Hematopoietic multipotent progenitor cell treated with erythropoietin and hydrocortisone succinate and interleukin-3 and kit ligand, for 4 days (in vitro differentiated cells): ENCODE measurements at places on chromosomes 7 and 10.

DNA sequence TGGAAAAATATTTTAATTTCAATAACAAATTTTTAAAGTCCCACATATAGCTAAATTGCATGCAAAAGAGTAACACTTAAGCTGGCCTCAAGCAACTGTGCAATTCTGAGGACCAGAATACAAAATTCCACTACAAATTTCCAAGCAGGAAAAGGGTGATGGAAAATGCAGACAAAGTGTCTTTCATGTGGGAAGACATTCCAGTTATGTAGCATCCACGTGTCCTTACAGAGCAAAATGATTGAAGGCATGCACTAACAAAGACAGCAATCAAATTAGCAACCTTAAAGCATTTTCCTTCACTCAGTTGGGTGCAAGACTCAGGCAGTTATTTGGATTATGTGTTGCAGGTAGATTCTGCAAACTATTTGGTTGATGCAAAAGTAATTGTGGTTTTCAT lies 203.7 kb downstream of the HERPUD2 start:
- no peak for DNase-seq

DNA sequence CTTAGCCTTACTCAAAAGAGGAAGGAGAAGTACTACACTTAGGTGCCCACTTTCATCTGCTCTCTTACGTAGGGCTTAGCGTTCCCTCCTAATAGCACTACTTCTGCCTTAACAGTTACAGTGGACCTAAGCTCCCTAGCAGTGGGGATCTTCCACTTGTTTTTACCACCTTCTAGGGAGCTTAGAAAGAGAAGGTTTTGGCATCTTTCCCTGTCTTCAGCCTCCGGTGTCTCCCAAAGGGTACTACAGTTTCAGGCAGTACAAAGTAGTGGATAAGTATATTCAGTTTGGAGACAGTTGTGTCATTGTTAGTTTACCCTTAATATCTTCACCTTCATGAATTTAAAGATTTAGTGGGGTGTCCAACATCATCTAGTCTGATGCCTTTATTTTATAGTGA lies 14.6 kb downstream of the CHRM2 start:
- DNase-seq = peak; percentile 47

GRCh38 chr7:154757756-154758155 lies 245.2 kb downstream of the PAXIP1 start:
- no peak for DNase-seq

DNA sequence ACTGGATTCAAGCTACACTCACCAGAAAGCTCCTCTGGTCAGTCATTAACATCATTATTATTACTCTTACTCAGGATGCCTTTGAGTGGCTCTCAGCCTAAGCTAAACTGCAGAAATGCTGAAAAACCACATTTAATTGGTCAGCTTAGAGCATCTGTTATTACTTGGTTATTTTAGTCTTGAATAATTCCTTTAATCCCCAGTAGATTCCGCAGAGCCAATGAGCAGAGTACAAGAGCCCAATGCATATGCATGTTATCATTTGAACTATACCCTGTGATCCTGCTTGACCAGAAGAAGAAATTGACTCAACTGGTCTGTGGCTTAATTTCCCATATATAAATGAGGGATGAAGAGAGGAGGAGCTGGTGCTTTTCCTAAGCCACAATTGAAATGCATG lies 417.6 kb upstream of the C7orf33 start:
- DNase-seq = no peak

DNA sequence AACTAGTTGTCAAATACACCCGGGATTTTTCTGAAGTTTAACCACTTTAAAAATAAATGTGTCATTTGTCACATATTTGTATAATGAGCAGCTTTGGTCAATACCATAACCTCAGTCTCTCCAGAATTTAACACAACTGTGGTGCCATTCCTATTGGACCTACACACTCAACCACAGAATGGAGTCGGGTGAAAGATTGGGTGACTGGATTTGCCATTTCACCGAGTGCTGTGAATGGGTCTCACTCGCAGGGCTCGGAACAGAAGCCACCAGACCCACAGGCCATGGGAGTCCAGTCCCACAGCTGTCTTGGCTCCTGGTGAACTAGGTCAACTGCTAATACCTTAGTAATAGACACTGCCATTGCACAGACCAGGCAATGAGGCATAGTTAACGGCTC lies 298.4 kb downstream of the CCDC3 start:
- no peak for DNase-seq

DNA sequence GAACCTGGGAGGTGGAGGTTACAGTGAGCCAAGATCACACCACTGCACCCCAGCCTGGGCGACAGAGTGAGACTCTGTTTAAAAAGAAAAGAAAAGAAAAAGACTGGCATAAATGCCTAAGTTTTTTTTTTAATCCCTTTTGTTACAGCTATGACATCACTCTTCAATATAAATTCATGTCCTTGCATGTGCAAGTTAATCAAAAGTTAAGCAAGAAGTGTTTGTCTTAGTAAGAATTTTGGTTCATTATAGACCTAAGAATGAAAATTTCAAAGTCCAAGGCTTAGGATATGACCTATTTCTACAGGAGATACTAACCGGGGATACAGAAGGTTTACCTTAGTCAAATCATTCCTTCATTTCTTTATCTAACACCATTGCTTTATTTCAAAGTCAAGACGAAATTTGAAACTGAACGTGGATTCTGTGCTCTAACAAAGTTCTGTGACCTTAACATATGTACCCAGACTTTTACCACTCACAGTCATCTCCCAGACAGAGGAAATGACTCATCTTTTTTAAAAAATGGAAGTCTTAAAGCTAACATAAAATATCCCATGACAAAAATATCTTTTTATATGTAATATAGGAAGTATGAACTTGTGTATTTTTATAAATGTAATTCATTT lies 29.3 kb upstream of the ITGB8 start:
- peak; percentile 69 for DNase-seq

DNA sequence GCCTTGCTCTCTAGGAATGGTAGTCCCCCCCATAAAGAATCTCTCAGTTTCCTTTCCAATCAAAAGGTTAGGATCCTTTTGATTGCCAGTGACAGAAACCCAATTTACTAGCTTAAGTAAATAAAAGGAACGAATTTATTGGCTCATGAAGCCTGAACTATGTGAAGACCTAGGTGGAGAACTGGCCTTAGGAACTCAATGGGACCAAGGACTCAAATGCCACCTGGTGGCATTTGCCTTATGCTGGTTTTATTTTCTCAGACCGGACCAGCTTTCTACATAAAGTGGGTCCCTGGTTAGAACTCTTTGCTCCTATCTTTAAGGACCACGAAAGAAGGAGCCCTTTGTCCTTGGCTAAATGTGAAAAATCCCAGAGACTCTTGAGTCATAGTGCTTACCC lies 25.4 kb downstream of the CFTR start:
- DNase-seq = no peak
